ENCODE measurements at places on chromosomes 4 and X.

GRCh38 chrX:119062750-119063374 is 9.9 kb upstream of the CT47C1 start:
- no peak for DNase-seq

- DNase-seq: no peak
These were observed 814 bp upstream of the MMAA start for GRCh38 chr4:145618210-145618931.

GRCh38 chr4:28788929-28789490 is 1928.4 kb downstream of the STIM2 start:
- DNase-seq: no peak

GRCh38 chrX:100969936-100970335 is 428 bp downstream of the ARL13A start:
- no peak for DNase-seq

DNA sequence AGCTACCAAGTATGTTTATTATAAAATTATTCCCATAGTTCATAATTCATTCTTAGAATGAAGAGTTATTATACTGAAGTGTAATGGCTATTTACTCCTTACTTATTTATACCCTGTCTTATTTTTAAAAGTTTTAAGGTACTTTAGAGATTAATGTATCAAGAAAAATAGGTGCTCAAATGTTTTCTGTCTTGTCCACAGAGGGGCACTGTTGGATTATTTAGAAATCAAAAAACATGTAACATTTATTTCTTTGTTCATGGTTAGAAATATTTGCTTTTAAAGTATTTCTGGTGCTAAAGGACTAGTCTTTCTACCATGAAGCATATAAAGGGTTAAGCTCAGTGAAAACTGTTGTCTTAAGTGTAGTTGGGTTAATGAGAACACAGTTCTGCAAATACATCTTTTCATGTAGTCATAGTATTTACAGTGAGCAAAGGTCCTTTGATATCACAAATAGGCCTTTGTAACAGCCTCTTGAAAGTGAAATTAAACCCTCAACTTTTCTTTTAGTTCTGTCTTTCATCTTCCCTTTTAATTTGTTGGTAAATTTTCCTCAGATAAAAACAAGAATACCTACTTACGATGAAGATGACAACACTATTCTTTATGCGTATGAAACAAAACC is 7.7 kb downstream of the SCML1 start:
- DNase-seq: peak; percentile 0

Data from amniotic stem cell (primary cell).